ENCODE measurements at places on chromosomes 12 and 14. TPM values are rescaled to one million over a fixed set of nuclear protein-coding genes. Genes with fewer than 3 reads are reported as not detected.
A peak's percentile ranks its signal among the peaks of the same experiment; 100 is the strongest.

Gene KRT82
- total RNA-seq, result not detected

Gene SPTB
- 2.0 TPM for total RNA-seq

Gene SLC17A8
- total RNA-seq, result not detected

Gene USP44
- 0.44 TPM for total RNA-seq

Gene POTEM
- not detected for total RNA-seq

Gene GALNT6
- 30.8 TPM for total RNA-seq

Gene C12orf50
- total RNA-seq, result not detected

Gene AQP5
- total RNA-seq, result not detected

Gene KLRF1
- not detected for total RNA-seq

Gene RASAL1
- not detected for total RNA-seq

- no peak for DNase-seq
These were observed 6.6 kb downstream of the MAX start for GRCh38 chr14:65095633-65096205.

DNA sequence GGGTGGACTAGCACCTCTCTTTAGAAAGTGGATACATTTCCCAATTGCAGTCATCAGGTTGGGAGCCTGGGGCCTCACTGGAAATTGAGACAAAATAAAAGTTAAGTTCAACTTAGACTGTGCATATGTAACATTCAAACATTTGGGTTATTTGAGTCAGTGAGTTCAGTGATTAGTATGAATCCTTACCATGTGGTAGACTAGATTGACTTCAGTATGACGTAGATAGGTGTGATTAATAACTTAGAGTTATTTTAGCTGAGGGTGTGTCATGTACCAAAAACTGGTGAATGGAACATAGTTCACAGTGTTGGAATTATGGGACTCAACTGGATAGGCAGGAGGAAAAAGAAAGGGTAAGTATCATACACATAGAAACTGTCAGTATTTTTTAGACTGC is 8.0 kb upstream of the SSTR1 start:
- DNase-seq, result no peak

GRCh38 chr14:74368026-74368425 is 19.8 kb downstream of the VRTN start:
- no peak for DNase-seq

DNA sequence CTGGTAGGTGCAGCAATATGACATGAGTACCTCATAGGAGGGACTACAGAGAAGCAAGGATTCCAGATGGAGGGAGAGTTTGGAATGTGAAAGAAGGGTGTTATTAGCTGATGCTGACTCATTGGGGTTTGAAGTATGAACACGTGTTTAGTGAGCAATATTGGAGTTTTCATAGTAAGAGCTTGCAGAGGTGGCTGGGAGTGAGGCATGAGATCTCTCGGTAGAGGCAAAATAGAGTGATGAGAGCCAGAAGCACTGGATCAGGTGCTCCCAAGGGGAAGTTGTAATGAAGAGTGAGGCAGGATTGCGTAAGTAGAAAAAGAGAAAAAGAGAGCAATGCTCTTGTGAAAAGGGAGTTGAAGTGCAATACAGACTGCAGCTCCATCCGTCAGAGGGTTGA is 42.1 kb downstream of the MGST1 start:
- DNase-seq, result no peak

GRCh38 chr14:71621276-71621675 is 311.0 kb upstream of the RGS6 start:
- DNase-seq, result no peak

DNA sequence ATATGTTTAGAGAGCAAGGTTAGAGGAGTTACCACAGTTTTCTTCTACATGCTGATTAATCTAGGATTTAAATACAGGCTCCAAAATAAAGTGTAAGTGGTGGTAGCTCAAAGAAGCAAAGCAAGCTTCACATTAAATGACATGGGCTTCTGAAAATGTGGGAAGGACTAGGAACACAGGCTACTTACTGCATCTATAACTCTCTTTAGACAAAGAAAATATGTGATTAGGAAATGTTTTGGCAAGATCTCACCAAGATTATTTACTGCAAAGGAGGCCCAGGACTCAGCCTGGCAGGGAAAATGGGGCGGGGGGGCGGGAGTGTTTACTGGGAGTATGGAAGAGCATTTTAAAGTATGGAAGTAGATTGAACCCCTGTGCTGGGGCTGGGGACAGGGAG is 39.4 kb downstream of the ETV6 start:
- DNase-seq, result no peak

- DNase-seq, result no peak
These were observed 640 bp downstream of the ARMH4 start for GRCh38 chr14:58151133-58152013.

DNA sequence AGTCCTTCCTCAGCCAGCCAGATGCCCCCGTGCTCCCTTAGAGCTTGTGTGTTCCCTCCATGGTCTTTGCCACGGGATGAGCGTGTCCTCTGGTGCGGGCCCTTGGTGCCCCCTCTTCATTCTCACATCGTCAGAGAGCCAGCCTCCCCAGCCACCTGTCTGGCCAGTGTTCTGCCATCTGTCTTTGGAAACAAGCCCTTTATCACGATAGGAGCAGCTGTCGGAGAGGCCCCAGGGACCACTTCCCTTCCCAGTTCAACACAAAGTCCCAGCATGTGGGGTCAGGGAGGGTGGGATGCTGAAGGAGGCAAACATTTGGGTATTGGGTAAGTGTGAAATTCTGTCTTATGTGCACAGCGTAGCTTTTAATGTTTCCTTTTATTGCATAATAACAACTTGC is 44.5 kb downstream of the DYNC1H1 start:
- DNase-seq, result no peak

GRCh38 chr12:53664191-53664590 is 11.7 kb downstream of the ATP5MC2 start:
- DNase-seq, result no peak

DNA sequence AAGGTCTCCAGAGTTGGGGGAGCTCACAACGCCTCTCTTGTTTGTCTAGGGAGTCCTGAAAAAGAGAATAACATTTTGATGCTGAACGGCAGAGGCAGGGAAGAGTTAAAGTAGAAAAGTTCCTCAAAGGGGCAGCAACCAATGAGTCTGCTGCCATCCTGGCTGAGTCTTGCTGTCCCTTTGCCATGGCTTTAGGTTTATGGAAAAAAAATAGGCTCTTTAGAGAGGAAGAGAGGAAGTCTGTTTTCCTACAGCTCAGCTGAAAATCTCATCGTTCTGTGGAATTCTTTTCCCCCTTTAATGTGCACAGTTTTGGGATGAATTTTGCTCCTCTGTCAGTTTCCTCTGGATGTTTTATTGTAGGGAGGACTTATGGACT is 314.8 kb upstream of the TBX3 start:
- no peak for DNase-seq

- DNase-seq, result peak; percentile 86
These were observed 2.2 kb upstream of the NFATC4 start for GRCh38 chr14:24365600-24366412.

DNA sequence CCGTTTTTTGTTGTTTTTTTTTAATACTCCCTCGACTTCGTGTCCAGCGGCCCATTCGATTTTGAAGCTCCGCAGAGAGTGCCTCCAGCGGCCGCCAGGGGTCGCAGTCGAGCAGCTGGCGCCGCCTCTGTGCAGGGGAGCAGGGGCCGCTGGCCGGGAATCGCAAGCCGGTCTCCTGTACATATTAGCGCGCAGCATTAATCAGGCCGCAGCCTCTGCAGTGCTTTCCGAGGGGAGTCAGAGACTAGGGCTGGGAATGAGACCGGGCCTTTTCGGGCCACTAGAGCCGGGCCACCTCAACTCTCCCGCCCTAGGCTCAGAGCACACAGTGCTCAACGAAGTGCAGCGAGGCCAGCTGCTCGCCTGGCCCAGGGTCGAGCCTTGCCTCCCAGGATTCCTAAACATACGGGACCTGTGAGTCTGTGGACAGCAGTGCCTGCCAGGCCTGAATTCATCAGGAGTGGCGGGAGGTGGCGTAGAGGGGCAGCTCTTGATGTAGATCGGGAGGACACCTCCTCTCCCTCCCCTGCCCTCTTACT is 81.8 kb downstream of the EMP1 start:
- peak; percentile 54 for DNase-seq

DNA sequence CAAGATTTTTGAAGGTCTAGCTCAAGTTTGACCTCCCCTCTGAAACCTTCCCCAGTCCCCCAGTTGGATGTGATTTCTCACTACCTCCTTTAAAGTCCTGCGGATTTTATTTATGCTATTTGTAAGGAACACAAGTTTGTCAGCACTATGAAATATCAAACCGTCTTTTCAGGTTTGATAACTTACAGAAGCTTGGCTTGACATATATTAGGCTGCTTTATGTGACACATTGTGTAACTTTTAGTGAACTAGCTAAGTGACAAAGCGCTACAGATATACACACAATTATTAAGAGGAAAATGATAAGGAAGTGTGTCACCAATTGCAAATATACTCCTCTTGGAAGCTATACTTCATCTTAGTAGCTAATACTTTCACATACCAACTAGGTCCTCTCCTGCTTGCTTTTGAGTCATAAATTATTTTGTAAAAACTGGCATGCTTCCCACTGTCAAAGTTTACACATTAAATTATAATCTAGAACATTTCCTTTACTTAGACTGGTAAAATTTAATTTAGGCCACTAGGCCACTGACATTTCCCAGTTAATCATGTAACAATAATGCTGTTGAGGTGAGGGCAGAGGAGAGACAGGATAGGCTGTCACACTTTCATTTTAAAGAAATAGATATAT is 149.5 kb downstream of the TMTC3 start:
- DNase-seq, result no peak

DNA sequence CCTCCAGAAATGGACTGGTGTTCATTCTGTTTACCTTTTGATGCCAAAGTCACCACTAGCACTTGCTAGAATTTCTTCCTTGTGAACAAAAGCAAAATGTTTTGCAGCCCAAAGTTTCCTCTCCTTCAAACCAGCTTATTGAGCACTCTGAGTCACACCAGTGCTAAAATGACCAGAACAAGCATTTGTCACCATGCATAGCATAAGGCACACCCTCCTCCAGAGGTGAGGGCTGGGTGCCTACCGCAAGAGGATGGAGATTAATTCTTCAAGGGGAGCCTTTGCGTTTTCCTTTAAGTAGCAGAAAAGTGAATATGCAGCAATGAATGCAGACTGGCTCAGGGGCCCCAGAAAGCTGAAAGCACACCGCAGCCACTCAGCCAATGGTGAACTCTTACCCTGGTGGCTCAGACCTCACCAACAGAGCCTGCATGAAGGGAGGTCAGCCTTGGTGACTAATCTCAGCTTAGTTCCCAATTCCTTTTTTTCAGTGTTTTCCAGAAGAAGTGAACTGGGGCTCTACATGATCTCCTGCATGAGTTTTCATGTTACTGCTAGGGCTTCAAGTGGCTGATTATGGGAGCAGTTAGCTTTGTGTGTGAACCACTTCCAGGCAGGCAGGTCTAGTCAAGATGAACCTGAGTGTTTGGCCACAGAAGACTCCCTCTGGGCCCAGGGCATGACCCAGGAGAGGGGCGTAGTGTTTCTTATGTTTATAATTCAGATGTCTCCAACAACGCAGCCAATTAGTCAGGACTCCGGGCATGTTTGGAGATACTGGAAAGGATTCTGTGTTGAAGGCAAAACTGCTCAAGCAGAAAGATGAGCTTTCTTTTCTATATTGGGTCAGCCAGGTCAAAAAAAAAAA is 96.3 kb downstream of the PAX9 start:
- DNase-seq, result no peak

DNA sequence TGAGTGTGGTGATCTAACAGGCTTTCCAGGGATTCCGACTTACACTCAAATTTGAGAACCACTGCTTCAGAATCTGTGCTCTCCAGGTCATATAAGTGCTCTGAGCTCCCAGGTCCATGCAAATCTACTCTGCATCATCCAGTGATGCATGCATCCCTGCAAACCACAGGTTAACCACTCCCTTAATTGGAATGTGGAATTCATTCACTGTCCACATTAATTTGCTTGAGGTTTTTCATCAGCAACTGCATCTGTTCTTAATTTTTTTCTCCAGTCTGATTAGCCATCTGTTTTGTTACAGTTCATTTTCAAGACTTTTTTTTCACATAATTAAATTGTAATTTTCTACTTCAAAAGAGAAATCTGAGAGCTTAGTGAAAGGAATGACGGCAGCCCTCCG is 43.4 kb upstream of the RIN3 start:
- DNase-seq, result peak; percentile 0

GRCh38 chr14:21476523-21476924 is 235 bp downstream of the RAB2B start:
- no peak for DNase-seq

Measured in SJSA1 (cell line).